ENCODE measurements at places on chromosomes 16 and 17.

DNA sequence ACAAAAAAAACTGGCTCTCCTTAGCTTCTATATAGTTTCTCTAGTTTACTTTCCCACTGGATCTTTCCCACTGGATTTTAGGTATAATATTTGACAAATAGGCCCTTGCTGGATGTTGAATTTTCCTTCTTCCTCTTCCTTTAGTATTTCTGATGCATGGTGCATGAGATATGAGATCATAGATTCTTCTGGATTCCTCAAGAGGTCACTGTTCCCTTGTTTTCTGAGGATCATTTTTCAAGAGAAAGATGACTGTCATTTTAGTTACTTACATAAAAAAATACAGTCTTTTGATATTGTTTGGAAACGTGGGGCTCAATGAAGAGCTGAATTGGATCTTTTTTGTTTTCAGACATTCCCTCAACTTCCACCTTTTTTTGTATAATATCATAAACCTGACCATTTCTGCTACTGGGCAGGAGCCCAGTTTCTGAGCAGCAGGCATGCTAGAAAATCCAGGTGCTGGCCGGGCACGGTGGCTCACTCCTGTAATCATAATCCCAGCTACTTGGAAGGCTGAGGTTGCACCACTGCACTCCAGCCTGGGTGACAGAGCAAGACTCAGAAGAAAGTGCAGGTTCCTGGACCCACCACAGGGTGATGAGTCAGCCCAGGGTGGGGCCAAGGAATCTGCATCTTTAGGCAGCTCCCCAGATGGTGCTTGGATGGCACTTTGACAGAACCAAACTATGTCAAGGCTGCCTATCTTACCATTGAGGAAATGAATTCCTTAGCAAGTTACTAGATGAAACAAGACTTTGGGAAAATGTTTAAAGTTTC is 70.3 kb downstream of the SDR42E1 start:
- peak; percentile 11 for DNase-seq

DNA sequence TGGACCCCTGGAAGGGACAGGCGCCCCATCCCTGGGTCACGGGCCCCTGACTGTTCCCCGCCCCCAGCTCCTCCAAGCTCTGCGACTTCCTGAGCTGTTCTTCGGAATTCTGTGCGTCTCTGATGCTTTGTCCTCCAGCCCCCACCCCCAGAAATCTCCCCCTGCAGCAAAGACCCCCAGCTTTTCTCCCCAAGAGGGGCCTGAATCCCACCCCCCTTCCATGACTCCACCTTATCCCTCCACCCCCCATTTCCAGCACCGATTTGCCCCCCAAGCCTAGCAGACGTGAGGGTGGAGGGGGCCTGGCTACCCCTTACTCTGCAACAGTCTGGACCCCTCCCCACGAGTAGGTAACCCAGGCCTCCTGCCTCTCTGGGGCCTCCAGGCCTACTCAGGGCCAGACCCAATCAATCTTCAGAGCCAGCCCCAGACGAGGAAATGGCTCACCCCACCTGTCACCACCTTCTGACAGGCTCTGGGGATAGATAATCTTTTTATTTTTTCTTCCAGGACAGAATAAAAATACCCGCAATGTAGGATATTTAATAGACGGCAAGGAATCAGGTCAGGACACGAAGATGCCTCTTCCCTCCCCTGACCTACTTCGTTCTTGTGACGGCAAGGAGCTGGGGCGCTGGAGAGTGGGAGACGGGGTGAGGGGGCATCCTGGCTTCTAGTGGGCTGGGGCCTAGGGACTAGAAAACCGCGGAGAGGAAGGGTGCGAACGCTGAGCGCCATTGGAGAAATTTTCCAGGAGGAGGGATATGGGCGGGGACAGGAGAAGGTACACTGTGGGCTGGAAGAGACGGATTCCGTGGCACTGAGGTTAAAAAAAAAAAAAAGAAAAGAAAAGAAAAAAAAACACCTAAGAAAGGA is 744 bp upstream of the PLXDC1 start:
- DNase-seq: no peak

- DNase-seq: no peak
These were observed 121.5 kb upstream of the ADAMTS18 start for GRCh38 chr16:77556201-77556873.

DNA sequence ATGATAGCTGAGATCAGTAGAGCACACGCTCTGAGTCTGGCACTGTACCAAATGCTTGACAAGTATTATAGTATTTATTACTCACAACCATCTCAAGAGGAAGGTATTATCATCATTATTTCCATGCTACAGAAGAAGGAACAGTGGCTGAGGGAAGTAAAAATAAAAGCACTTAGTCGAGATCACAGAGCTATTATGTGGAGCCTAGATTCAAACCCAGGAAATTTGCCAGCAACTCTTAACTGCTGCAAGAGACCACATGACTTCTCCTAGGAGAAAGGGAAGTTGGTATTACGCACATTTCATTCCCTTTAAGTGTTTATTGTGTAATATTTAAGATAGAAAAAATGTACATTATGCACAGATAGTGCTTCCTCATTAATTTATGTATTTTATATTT is 1.0 kb upstream of the RHOT1 start:
- no peak for DNase-seq

- no peak for DNase-seq
These were observed 172.2 kb downstream of the ANKFN1 start for GRCh38 chr17:56325313-56326000.

GRCh38 chr17:72187556-72187955 is 66.7 kb downstream of the SOX9 start:
- DNase-seq: no peak

DNA sequence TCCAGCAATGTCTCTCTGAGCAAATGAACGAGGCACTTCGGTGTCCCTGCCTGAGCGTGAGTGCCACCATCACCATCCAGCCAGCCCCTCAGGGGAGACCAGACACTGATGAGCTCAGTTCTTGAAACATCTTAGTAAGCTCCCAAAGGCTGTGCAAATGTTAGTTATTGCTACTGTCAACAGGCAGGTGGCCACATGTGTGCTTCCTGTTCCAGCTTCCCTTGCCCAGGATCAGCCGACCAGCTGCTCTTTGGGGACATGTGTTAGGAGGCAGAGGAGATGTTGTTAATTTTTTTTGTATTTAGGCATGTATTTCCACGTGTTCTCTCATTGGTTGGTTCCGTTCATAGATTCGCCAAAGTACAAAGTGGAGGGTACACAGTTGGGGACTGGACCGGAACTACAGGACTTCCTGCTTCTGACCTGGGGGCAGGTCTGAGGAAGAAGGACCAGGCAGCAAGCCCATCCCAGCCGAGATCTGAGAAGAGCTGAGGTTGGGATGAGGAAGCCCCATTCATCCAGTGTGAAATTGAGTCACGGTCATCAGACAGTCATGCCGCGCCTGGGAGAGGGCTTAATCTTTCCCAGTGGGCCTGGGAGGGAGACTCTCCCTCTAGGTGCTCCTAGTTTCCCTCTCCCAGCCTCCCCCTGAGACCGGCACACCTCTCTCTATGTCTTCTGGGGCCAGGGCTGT is 3.8 kb downstream of the TTYH2 start:
- no peak for DNase-seq

- no peak for DNase-seq
These were observed 24.8 kb downstream of the GINS2 start for GRCh38 chr16:85663891-85664321.

DNA sequence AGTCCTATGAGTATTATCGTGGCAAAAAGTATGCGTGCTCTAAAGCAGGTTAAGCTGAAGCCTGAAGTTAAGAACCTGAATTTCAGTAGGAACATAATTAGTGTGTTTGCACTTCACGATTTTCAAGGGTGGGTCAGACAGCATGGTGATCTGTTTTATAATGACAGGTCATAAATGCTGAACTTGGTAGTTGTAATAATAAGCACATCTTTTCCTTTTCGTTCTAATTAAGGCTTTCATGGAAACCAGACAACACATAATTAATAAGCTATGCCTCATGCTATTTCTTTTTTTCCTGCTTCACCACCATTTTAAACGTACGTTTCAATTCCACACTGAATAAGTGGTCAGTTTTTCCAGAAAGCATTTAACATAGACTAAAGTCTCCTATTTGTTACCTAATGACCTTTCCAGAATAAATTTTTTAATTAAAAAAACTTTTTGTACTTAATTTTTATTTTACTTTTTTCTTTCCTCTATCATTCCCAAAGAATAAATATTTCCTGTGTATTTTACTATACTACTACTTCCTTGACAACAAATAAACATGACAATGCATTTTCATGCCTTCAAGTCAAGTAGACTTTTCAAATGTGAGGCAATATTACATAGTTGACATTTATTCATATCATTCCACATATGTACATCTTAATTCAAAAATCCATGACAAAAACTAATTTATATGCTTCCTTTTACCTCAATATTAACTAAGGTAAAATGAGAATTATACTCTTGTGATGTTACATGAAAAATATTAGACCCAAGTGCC is 22.4 kb downstream of the CMC2 start:
- no peak for DNase-seq

DNA sequence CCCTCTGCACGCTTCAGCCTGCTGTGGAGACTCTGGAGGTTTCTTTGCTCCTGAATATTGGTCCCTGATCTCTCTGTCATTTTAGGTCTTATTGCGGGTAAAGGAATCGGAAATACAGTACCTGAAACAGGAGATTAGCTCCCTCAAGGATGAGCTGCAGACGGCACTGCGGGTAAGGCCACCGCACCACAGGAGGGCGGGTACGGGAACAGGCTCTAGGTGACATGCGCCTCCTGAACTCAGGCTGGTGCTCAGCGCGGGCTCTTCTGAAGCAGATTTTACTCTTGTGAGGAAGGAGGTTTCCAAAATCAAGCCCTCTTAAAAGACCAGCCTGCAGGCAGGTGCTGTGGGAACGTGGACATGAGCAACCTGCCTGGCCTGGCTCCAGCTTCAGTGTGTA is 29.8 kb downstream of the PLD6 start:
- no peak for DNase-seq

- DNase-seq: no peak
These were observed 10.3 kb downstream of the KRABD2 start for GRCh38 chr17:8366231-8366630.

DNA sequence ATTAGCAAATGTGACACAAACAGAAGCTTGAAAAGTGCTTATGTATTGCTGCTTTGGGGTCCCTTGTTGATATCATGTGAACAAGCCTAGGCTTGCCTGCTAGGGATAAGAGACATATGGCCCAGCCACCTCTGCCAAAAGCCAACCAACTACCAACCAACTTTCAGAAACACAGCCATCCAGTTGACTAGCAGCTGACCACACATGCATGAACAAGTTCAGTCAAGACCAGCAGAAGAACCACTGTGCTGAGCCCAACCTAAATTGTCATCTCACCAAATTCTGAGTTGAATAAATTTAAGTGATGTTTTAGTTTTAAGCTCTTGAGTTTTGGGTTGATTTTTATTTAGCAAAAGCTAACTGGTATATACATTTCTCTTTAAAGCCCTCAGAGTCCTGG is 3.5 kb downstream of the ERN2 start:
- no peak for DNase-seq

DNA sequence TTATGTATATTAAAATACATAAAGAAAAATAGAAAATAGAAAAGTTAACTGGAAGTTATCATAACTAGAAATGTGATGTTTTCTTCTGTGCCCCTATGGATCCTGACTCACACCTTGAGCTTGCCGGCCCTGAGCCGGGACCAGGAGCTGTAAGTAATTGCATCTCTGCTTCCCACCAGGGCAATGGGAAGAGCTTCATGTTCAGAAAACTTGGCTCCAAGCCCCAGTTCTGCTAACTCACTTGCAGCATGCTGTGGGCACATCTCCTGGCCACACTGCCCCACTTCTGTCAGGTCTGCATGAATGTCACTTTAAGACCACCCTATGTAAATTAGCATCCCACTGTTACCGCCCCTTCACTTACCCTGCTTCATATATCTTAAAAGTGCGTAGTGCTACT is 37.2 kb downstream of the GNAO1 start:
- no peak for DNase-seq

GRCh38 chr17:43940630-43941029 is 1.6 kb downstream of the PPY start:
- no peak for DNase-seq

Measured in activated CD4-positive, alpha-beta T cell treated with anti-CD3 and anti-CD28 coated beads, Interleukin-2, Interleukin-4, amounts not matched to agents 100 ng/mL and 50 ng/mL, durations not matched to agents 16 hours and 8 hours (primary cell).